ENCODE measurements at places on chromosomes 2 and 18.
A peak's percentile ranks its signal among the peaks of the same experiment; 100 is the strongest.

- DNase-seq, result no peak
Observed at GRCh38 chr2:21599417-21599816, 475.6 kb downstream of the TDRD15 start.

DNA sequence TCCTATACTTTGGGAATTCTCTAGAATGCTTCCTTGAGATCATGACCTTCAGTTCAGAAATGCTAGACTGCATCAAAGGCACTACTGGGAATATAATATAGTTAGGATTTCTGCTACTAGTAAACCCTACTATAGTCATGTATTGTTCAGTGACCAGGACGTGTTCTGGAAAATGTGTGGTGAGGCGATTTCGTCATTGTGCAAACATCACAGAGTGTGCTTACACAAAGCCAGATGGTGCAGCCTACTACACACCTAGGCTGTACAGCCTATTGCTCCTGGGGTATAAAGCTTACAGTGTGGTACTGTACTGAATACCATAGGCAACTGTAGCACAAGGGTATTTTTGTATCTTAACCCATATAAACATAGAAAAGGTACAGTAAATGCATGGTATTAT is 13.0 kb downstream of the CXCR4 start:
- DNase-seq, result peak; percentile 61

GRCh38 chr2:69810550-69810949 is 18.9 kb upstream of the GMCL1 start:
- DNase-seq, result no peak

DNA sequence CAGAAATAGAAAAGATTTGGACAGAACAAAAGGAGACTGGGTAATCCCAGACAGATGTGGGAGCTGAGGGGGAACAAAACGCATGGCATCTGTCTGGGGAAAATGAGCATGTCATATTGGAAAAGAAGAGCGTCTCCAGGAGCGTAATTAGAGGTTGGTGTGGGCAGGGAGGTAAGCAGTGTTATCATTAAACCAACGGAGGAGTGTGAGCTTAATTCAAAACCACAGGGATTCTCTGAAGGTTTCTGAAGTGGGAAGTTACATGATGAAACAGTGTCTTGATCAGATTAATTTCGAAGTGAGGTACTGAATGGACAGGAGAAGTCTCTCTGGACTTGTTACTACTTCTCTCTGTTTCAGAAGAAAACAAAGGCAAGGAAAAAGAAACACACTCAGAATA is 53.3 kb downstream of the DTNB start:
- DNase-seq, result no peak

DNA sequence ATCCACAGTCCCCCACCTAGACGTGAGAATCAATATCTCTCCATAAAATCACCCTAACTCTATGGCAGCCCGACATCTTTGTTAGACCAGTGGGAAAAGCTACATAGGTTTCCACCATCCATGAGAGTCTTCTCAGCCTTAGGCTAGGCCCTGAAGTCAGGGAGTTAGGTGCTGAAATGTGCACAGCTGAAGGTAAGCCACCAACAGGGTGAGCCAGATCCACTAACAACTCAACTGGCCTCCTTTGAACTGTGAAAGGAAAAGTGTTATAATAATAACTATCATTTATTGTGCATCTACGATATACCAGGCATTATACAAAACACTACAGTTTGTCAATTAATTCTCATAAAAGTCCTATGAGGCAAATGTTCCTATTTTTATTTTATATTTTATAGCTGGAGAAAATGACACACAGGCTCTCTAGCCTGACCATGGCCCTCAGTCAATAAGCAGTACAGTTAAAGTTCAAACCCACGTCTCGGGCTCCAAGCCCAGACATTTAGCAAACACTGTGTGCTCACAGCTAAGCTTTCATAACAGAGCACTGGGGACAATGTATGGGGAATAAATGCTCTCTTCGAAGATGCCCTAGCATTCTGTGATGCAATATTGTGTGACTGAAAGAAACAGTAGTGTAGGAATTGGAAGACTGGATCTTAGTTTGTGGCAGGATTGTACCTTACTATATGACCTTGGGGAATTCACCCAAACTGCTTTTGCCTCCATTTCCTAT is 11.2 kb upstream of the CYP27C1 start:
- peak; percentile 70 for DNase-seq

- DNase-seq, result no peak
Observed at GRCh38 chr2:202762556-202762955, 109.0 kb downstream of the ICA1L start.

GRCh38 chr2:177000715-177001072 is 211.9 kb upstream of the HNRNPA3 start:
- DNase-seq, result no peak

DNA sequence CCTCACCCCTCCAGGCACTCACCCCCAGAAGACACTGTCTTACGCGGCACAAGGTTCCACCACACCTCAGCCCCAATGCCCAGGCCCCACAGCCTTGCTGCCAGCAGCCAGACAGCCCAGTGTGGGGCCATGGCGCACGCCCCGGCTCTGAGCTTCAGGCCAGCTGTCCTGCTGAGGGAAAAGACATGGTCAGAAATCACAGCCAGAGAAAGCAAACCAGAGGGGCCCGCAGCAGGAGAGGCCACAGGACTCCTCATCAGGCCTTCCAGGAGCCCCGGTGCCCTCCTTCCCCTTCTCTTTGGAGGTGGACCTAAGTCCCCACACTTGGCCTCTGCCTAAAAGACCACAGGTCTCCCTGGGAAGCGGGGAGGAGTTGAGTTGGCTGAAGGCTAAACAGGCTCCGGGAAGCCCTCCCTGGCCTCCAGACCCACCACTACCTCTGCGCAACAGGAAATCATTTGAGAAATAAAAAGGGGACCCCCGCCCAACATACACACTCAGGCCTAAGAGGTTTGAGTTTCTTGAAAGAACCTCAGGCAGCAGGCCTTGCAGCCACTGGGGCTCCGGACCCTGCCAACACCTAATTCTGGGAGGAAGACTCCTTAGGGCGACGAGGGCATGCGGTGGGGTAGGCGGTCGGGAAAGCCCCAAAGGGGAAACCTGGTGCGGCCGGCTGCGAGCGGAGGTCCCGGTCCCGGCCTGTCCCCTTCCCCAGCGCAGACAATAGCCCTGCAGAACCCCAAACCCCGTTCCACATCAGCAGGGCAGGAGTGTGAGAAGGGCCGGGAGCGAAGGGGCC is 1.9 kb downstream of the SEMA4C start:
- no peak for DNase-seq

DNA sequence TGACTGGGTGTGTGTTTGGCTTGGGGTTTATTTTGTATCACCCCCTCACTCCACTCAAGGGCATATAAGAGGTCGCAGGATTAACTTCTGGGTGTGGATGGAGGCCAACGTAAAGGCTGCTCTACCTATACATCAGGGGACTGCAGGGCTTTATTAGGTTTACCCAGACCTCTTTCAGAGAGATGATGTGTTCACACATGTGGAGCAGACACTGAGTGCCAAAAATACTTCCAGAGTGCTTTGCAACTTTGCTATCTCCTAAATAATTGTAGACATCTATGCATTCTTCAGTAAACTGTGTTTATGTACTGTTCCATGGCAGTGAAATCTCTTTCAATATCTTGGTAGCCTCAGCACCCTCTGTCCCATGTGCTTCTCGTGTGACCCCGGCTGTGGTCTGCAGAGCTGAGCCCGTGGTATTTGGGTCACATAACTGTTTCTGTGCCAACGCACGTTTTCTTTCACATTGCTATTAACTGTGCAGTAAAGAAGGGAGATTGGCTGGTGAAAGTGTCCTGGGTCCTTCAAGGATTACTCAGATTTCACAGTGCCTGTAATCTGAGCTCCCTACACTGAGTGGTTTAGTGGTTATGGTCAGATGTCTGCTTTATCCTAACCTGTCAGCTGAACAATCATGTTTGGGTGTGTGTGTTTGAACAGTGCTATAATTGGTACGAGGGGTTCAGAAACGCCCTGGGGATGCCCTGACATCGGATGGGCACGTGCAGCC is 208.1 kb downstream of the VAPA start:
- no peak for DNase-seq

DNA sequence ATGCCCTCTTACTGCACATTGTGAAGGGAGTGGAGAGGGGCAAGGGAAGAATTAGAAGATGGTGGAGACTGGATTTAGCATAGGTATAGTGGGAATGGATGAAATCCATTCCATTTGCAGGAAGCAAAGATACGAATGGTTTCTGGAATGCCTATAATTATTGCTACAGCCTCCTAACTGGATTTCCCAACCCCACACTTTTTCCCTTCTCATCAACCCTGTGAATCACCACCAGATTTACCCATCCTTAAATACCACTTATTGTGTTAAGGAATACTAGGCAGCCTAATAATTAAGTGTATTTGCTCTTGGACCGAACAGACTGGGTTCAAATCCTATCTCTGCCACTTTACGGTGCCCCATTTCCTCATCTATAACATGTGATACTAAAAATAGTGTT is 39.3 kb upstream of the CREB1 start:
- no peak for DNase-seq

DNA sequence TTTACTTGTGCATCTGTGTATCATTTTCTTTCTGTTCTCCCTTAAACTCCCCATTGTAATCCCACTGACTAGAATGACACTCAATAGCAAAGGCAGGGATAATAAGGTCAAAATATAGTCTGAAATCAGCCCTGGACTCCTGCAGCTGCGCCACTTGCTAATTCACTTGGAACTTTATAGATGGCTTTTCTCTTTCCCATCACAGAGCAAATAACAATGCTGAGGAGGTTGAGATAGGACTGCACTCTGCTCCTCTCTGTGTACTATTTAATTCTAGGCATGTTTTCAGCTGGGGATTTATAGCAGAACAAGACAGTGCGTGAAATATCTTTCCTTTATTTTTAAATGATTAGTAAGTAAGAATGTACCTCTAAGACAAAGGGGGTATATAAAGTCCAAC is 324.2 kb downstream of the LNPK start:
- no peak for DNase-seq

DNA sequence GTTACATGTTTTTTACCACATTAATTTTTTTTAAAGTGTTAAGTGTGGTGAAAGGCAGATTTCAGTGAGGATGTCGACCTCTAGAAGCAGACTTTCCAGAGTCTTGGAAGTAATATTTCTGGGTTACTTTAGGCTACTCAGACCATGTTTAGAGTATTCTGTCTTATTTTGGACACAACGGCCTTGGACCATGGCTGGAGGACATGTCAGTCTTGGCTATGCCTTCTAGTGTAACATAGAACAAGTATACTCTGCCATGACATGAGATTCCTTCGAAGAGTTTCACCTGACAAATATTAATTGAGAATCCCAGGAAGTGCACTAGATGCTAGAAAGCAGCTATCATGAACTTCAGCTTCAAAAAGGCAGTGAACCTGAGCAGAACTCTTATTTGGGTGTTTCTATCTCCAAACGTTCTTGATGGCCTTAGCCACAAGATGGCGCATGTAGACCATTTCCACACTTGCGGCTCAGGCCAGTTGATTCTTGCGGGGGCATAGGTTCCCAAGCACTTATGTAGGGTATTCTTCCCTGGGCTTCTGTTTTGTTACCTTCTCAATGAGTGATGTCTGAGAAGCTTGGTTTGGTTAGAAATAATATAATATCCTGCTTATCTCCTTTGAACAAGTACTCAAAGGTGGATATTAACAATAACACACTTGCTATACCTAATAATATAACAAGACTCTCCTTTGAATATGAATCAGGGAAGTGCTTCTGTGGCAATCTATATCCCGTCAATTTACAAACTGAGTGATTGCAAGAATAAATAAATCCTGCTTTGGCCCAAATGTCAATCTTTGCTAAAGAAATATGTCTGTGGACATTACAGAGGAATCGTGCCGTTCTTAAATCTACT is 62.0 kb downstream of the CACNB4 start:
- DNase-seq, result peak; percentile 73

GRCh38 chr2:26901326-26902183 is 53.6 kb downstream of the DPYSL5 start:
- no peak for DNase-seq

GRCh38 chr2:199977984-199978415 is 22.6 kb downstream of the MAIP1 start:
- DNase-seq, result peak; percentile 39
